T-helper 17 cell (primary cell): ENCODE measurements at places on chromosomes 2 and 18.
A peak's percentile ranks its signal among the peaks of the same experiment; 100 is the strongest.

DNA sequence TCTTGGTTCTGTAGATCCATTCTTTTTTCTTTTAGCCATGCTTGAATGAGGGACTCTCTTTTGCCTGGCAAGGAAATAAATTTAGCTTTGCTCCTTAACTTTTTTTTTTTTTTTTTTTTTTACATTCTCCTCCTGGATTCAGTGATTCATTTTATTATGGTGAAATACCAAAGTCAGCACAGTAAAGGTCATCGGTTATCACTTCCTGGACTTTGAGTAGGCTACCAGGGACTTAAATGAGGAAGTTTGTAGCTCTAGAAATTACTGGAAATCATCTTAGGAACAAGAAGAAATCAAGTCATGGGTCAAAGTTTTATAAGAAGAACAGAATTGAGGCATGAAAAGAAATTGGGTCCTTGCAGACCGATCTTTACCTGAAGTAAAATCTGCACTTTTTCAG lies 75.0 kb downstream of the SOCS6 start:
- H3K27ac ChIP-seq, result no peak overlapping the region
- peaks cover under 1% of the 10 kb centered on the region for H3K36me3 ChIP-seq
- no peak overlapping the region for H3K4me3 ChIP-seq
- H3K27me3 ChIP-seq, result peaks cover 21% of the 10 kb centered on the region
- no peaks in the 10 kb centered on the region for H3K4me1 ChIP-seq

- H3K27me3 ChIP-seq, result no peaks in the 10 kb centered on the region
- H3K27ac ChIP-seq, result no peak overlapping the region
- H3K36me3 ChIP-seq, result peaks cover 2% of the 10 kb centered on the region
- no peak for DNase-seq
Observed at GRCh38 chr2:189639007-189639609, 22.2 kb upstream of the ASNSD1 start.

- peaks cover 56% of the 10 kb centered on the region for H3K4me1 ChIP-seq
- H3K36me3 ChIP-seq, result peaks cover 14% of the 10 kb centered on the region
- no peaks in the 10 kb centered on the region for H3K27me3 ChIP-seq
- no peak for DNase-seq
- H3K4me3 ChIP-seq, result peak overlapping the region; percentile 43
Observed at GRCh38 chr2:181465676-181466375, 8.6 kb downstream of the ITGA4 start.

DNA sequence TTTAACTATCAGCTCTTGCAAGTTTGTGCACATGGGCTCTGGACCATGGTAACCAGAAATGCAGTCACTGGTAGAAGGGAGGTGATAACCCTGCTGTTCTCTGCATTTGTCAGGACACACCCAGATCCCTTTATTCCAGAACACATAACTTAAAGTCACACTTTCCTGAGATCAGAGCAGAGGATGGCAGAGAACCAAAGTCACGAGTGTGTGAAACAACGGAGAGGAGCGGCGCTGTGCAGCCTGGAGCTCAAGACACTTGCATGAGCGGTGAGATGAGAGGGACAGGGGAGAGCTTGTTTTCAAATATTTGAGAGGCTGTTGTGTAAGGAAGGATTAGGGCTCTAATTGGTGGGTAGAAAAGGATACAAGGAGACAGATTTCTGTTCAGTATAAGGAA lies 43.3 kb upstream of the AAK1 start:
- no peaks in the 10 kb centered on the region for H3K36me3 ChIP-seq
- DNase-seq, result no peak
- peak overlapping the region; percentile 16 for H3K4me3 ChIP-seq
- H3K4me1 ChIP-seq, result peaks cover 47% of the 10 kb centered on the region
- peak overlapping the region; percentile 60 for H3K27ac ChIP-seq

- no peak overlapping the region for H3K27ac ChIP-seq
- no peaks in the 10 kb centered on the region for H3K4me1 ChIP-seq
- DNase-seq, result no peak
Observed at GRCh38 chr2:193695367-193695766, 1500.6 kb upstream of the TMEFF2 start.

GRCh38 chr2:112701052-112701451 lies 19.8 kb upstream of the NT5DC4 start:
- H3K4me1 ChIP-seq, result peaks cover 8% of the 10 kb centered on the region
- DNase-seq, result no peak

- no peaks in the 10 kb centered on the region for H3K4me1 ChIP-seq
- H3K4me3 ChIP-seq, result no peak overlapping the region
- H3K36me3 ChIP-seq, result peaks cover under 1% of the 10 kb centered on the region
- no peak overlapping the region for H3K27ac ChIP-seq
Observed at GRCh38 chr2:98355881-98356280, 9.6 kb downstream of the CNGA3 start.

- H3K4me3 ChIP-seq, result no peak overlapping the region
- DNase-seq, result no peak
- H3K36me3 ChIP-seq, result no peaks in the 10 kb centered on the region
- H3K4me1 ChIP-seq, result no peaks in the 10 kb centered on the region
Observed at GRCh38 chr2:133599211-133599803, 31.0 kb upstream of the NCKAP5 start.

- no peak for DNase-seq
- peaks cover 8% of the 10 kb centered on the region for H3K4me1 ChIP-seq
- H3K27me3 ChIP-seq, result no peaks in the 10 kb centered on the region
- H3K27ac ChIP-seq, result no peak overlapping the region
- H3K4me3 ChIP-seq, result no peak overlapping the region
- H3K36me3 ChIP-seq, result no peaks in the 10 kb centered on the region
Observed at GRCh38 chr2:65420712-65421431, 11.5 kb downstream of the SPRED2 start.

DNA sequence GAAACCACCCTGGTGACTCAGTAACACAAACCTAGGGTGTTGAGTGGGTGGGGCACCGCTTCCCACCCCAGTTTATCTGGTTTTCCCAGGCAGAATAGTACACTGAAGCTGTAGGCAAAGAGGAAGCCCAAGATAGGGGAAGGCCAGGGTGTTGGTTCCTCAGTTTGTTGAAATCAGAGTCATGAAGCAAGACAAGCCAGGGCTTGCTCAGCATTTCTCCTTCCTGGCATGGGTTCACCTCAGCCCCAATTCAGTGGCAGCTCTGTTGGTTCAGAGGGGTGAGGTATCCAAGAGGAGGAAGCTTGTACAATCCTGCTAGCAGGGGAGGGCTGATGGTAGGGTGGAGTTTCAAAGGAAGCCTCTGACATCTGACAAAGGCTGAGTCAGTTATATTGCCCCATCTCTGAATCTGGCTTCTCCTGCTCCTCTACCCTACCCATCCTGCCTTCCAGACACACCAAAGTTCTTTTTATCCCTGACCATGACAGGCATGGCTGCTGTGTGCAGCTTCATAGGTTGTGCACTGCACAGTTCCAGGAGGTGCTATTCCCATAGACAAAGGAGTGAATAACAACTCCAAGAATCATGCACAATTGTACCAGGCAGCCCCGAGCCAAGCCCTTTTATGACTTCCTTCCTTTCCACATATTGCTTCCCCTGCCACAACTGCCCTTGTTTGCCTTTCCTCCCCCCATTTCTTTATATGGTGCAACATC lies 24.9 kb upstream of the RAB10 start:
- no peak for DNase-seq
- H3K27me3 ChIP-seq, result no peaks in the 10 kb centered on the region
- no peaks in the 10 kb centered on the region for H3K36me3 ChIP-seq
- H3K4me1 ChIP-seq, result no peaks in the 10 kb centered on the region

GRCh38 chr2:225083276-225083675 lies 41.0 kb upstream of the DOCK10 start:
- no peak for DNase-seq
- peak overlapping the region; percentile 36 for H3K4me3 ChIP-seq
- peaks cover 3% of the 10 kb centered on the region for H3K4me1 ChIP-seq
- H3K27ac ChIP-seq, result peak overlapping the region; percentile 24
- H3K27me3 ChIP-seq, result peaks cover 10% of the 10 kb centered on the region

- DNase-seq, result no peak
- no peaks in the 10 kb centered on the region for H3K27me3 ChIP-seq
- H3K27ac ChIP-seq, result peak overlapping the region; percentile 92
- H3K36me3 ChIP-seq, result no peaks in the 10 kb centered on the region
- peak overlapping the region; percentile 19 for H3K4me3 ChIP-seq
- H3K4me1 ChIP-seq, result peaks cover 57% of the 10 kb centered on the region
Observed at GRCh38 chr2:68715353-68716041, 19.1 kb upstream of the ARHGAP25 start.

GRCh38 chr2:67792681-67793091 lies 270.1 kb downstream of the C1D start:
- no peaks in the 10 kb centered on the region for H3K4me1 ChIP-seq
- H3K36me3 ChIP-seq, result no peaks in the 10 kb centered on the region
- no peak overlapping the region for H3K27ac ChIP-seq
- no peak for DNase-seq
- H3K4me3 ChIP-seq, result no peak overlapping the region

DNA sequence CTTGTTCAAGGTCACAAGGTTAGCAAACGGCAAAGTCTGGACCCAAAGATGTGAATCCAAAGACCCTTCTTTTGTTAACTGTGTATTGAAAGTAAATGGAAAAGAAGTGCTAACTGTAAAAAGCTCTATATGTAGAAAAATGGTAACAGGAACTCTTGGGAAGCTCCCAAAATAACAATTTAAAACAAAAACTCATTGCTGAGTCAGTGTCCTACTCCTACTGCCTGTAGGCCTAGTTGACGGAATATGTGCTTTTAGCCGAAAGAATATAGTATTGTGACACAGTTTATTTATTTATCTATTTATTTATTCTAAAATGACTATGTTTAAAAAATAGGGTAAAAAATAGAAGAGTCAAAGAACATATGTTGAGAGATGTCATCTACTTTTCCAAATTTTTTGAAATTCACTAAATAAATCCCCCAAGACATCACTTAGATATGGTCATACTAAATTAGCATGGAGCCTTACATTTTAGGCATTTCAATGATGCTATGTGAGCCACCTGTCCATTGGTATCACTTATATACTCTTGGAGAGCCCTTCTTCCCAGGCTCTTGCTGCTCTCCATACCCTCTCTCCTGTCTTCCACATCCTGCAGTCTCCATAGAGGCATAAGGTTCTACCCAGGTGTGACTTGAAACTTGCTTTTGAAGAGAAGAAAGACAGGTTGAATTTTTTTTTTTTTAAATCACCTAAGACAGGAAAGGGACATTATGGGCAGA lies 13.7 kb downstream of the COL5A2 start:
- no peak overlapping the region for H3K27ac ChIP-seq
- no peak overlapping the region for H3K4me3 ChIP-seq
- H3K36me3 ChIP-seq, result no peaks in the 10 kb centered on the region
- peaks cover 2% of the 10 kb centered on the region for H3K4me1 ChIP-seq
- peaks cover 4% of the 10 kb centered on the region for H3K27me3 ChIP-seq

DNA sequence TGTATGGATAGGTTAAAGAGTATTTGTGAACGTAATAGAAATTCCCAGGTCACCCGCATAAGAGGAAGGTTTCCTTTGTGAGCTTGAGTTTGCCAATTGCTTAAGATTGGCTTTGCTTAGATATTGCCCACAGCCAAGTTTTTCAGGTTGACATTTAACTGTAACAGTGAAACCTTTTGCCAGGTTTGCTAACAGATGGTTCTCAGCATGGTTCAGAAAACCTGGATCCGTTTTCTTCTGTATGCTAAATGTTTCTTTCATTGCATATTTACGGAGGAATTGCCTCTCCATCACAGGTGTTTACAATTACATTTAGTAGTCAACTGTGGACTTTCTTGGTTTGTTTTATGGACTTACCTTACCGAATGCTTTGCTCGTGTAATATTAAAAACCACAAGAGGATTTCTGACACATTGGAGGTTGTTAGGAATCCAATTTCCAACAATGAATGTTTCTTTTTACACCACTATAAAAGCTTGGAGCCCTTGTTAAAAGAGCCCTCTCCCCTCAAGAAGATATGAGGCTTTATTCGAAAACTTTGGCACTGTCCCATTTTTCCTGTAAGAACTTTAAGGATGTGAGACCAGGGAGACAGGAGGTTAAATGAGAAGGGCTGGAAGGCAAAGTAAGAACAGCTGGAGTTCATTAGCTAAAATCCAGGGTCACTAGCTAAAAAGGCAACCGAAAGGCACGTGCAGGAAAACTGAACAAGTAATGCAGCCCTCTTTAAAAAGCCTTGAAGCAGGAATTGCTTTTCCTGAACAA lies 7.8 kb downstream of the CDK15 start:
- peaks cover 34% of the 10 kb centered on the region for H3K27me3 ChIP-seq
- H3K4me3 ChIP-seq, result no peak overlapping the region
- DNase-seq, result no peak
- H3K36me3 ChIP-seq, result no peaks in the 10 kb centered on the region

GRCh38 chr2:237867465-237867864 lies 8.0 kb downstream of the RAMP1 start:
- H3K27me3 ChIP-seq, result peaks cover 47% of the 10 kb centered on the region
- H3K4me1 ChIP-seq, result peaks cover 21% of the 10 kb centered on the region

DNA sequence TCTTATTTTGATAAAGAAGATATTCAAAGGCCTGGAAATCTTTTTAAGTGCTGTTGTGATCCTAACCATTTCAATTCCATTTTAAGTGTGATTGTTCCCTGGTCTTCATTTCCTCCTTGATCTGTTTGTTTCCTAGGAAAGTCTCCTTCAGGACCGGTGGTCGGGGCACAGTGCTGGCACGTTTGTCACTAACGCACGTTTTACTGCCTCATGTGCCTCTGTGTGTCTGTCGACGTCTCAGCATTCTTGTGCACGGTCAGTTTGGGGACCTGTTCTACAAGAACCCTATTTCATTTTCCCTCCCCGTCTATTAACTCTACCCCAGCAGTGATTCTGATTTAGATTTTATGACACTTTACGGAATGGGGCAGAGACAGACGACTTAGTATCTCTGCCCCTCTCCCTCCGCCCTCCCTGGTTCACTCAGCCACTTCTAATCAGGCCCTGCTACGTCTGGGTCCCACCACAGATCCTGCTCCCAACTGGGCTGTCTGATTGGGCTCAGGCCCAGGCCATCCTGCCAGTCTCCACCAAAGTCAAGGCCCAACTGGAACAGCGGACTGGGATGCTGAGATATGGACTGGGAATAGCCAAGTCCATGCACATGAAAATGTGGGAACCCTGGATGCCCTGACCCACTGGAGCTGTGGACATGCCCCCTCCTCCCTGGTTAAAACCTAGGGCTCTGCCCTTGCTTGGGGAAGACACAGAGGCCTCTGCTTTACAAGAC lies 95.6 kb downstream of the TWIST2 start:
- H3K27ac ChIP-seq, result no peak overlapping the region
- peaks cover 11% of the 10 kb centered on the region for H3K4me1 ChIP-seq
- H3K36me3 ChIP-seq, result no peaks in the 10 kb centered on the region
- no peak for DNase-seq
- H3K27me3 ChIP-seq, result peaks cover 18% of the 10 kb centered on the region
- H3K4me3 ChIP-seq, result no peak overlapping the region

- H3K4me3 ChIP-seq, result peak overlapping the region; percentile 12
- H3K36me3 ChIP-seq, result peaks cover 2% of the 10 kb centered on the region
- H3K4me1 ChIP-seq, result peaks cover 45% of the 10 kb centered on the region
- no peak overlapping the region for H3K27ac ChIP-seq
Observed at GRCh38 chr2:206082298-206082843, 3.6 kb downstream of the INO80D start.

GRCh38 chr2:234487356-234487755 lies 9.5 kb downstream of the ARL4C start:
- peaks cover 63% of the 10 kb centered on the region for H3K4me1 ChIP-seq
- H3K4me3 ChIP-seq, result peak overlapping the region; percentile 69
- DNase-seq, result no peak
- no peaks in the 10 kb centered on the region for H3K27me3 ChIP-seq
- peak overlapping the region; percentile 99 for H3K27ac ChIP-seq

DNA sequence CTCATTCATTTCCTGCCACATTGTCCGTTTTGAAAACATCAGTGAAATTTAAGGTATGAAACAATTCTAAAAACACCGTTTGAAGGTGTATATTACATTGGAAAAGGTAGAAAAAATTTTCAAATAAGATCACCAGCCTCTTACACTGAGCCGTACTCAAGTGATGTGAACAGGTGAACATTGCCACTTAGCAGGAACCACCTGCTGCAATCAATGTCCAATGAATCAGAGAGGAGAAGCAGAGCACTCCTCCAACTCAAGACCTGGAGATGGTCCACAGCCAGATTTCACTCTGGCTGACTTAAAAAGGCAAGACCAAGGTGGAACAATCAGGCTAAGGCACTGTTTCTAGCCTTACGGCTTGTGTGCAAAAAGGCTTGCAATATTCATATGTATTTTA lies 110.3 kb upstream of the TTN start:
- no peak for DNase-seq
- no peak overlapping the region for H3K4me3 ChIP-seq
- peaks cover 4% of the 10 kb centered on the region for H3K27me3 ChIP-seq
- H3K36me3 ChIP-seq, result no peaks in the 10 kb centered on the region
